GM04504 (cell line): ENCODE measurements at places on chromosomes 5 and 9.

DNA sequence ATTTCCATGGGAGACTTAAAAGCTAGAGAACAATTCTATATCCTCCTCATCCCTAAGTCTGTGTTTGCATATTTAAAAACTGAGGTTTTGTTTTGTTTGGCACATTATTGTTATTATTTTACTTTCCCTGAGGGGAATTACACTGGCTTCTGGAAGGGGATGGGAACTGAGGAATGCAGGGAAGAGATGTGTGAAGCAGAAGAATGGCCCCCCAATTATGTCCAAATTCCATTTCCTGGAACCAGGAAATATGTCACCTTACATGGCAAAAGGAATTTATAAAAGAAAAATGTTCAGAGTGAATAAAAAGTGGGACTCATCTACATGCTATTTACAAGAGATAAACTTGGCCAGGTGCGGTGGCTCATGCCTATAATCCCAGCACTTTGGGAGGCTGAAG lies 129.8 kb downstream of the MARCHF11 start:
- DNase-seq: no peak

GRCh38 chr9:107733523-107733894 lies 243.9 kb upstream of the KLF4 start:
- no peak for DNase-seq

- DNase-seq: no peak
These were observed 21.3 kb downstream of the SLC12A7 start for GRCh38 chr5:1090538-1090937.

GRCh38 chr5:81242906-81243436 lies 9.8 kb downstream of the CKMT2 start:
- DNase-seq: no peak

DNA sequence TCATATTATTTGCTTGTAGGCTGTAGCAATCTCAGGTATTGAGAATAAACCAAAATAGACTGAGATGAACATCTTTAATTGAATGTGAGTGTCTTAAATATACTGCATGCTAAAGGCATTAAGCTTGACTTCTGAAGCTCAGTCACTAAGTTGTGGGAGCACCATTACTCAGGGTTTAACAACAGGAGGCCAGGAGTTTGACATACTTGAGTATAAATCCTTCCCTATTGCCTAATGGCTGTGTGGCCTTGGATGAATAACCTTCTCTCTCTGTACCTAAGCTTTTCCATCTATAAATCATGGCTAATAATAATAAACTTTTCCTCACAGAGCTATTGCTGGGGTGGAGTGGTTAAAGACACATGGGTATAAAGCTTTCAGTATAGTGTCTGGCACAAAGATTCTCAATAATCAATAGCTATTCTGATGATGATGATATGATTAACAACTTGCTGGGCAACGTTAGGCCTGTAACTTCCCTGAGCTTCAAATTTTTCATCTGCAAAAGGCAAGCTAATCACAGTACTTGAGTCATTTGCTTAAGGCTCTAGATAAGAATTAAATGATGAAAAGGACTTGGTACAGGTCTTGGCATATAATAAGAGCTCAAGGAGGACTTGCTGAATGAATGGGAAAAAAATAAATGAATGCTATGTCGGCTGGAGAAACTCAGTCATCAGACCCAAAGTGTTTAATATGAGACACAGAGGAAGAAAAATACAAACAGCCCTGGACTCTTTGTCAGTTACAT lies 174.0 kb upstream of the IL12B start:
- DNase-seq: peak; percentile 60

GRCh38 chr5:76372323-76373054 lies 30.6 kb upstream of the IQGAP2 start:
- peak; percentile 76 for DNase-seq

DNA sequence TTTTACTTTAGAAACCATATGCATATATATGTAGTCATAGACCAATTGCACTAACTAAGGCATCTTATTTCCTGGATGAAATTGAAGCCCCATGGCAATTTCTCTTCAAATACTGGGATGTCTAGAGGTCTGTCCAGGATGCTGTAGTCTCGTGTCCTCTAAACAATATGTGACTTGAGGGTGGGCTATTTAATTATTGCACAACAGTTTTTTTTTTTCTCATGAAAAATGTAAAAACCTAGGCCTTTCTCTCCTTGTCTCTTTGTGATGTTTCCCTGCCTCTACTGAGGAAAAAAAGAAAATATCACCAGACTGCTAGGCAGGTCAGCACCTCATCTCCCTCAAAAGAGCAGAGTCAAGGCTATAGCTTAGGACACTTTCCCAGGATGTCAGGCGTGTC lies 34.6 kb downstream of the ZCCHC9 start:
- no peak for DNase-seq

DNA sequence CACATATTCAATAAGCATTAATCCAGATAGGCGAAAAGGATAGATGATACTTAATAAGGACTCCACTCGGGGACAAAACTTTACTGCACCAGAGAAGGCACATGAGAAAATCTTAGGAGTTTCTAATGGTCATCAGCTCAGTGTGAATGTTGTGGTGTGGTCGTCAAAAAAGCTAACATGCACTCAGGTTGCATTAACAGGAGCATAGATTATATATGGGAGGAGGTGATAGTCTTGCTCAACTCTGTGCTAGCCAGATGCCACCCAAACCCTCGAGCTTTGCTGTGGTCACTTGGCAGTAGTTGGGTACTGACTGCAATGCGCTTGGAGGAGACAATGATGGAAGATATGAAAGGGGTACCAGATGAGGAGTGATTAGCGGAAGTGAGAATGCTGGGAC lies 8.6 kb upstream of the COL27A1 start:
- DNase-seq: no peak

- DNase-seq: no peak
These were observed 568.8 kb downstream of the PSAT1 start for GRCh38 chr9:78865737-78866136.

GRCh38 chr5:42492974-42493373 lies 69.7 kb downstream of the GHR start:
- DNase-seq: no peak

- no peak for DNase-seq
These were observed 60.1 kb downstream of the GTF3C4 start for GRCh38 chr9:132730054-132731033.
